ENCODE measurements at places on chromosomes 13 and 19.

DNA sequence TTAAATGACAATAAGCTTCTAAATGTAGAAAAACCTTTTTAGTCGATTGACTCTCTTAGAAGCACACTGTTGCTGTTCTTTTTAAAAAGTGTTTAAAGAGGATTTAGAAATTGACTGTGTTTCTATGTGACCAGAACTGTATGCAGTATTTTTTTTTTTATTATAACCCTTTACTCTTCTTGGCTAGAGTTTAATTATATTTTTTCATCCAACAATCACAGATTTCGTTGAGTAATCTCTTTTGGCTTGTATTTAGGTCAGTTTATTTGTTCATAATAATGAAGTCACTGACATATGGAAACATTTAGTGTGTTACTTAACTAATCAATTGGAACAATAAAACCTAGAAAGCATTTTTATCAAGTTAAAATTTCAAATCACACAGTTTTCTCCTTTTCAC, 19.9 kb downstream of the CSNK1A1L start:
- no peak for DNase-seq

- no peak for DNase-seq
Measured at GRCh38 chr19:41235480-41235879, 16.5 kb downstream of the AXL start.

DNA sequence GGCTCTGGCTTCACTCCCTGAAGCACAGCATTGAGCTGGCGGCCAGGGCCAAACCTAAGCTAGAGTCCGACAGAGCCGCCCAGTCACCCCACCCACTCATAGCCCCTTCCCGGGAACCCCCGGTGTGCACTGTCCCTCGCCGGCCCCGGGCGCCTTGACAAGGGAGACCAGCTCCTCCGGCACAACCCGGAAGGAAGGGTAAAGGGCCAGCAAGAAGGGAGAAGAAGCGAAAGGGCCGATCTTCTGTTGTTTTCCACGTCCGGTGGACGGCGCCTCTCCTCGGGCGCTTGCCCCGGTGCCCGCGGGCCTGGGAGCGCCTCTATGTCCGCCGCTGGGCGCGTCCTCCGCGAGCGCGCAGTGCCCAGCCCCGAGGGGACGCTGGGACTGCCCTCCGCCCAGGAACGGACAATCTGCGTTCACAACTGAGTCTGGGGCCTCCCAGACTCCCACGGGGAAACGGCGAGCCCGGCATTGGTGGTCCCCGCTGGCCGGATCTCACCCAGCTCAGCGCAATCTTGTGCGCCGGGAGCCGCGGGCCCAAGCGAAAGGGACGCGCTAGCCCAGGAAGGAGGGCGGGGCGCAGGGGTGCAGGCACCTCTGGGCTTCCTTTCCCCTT, 172.5 kb upstream of the MIR17HG start:
- DNase-seq, result no peak

DNA sequence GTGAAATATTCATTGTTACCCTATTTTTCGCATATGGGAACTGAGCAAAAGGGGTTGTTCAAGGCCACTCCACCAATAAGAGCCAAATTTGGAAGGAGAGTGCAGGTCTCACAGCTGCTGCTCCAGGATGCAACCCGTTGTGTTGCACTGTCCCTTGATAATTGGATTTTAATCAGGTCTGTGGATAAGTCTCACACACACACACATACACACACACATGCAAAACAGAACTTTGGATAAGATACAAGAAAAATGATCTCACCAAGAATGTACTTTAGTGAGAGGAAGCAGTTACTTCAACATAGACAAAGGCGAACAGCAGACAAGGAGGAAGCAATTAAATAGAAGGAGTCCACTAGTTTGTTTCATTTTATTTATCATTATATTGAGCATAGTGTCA, 127.3 kb upstream of the EDNRB start:
- no peak for DNase-seq

GRCh38 chr19:41324921-41325639, 15.1 kb downstream of the CCDC97 start:
- peak; percentile 45 for DNase-seq
